AML-193 (cell line): ENCODE measurements at places on chromosomes 3 and 15.

DNA sequence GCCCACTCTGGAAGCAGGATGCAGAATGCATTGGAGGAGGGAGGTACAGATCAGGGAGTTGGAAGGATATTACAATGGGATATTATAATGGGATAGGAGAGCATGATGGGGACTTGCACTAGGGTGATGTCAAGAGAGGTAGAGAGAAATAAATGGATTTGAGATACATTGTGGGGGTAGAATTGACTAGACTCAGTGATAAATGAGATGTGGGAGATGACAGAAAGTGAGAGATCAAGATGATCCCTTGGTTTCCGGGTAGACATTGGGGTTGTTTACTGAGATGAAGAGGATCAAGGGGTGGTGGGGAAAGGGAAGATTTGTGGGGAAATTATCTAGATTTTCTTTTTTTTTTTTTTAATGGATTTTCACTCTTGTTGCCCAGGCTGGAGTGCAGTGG, 42.7 kb downstream of the BFSP2 start:
- DNase-seq: no peak

GRCh38 chr15:47725906-47726305, 8.6 kb downstream of the SEMA6D start:
- DNase-seq: no peak

DNA sequence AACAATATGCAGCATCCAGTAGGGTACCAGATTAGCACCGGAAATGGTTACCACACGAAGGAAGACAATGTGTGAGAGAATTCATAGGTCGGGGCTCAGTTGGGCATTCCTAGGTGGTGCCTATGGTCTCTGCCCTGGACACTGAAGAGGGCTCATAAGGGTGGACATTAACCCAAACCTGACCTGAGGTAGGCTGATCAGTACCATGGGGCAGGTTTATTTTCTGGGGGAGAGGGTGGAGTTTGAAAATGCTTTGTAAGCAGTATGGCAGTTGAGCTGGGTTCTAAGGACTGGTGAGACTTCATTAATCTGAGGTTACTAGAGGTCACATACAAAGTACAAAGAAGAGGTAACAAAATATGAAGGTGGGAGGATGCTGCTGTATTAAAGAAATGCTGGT, 68.4 kb downstream of the RPL22L1 start:
- DNase-seq: no peak

- DNase-seq: no peak
These were observed 60.8 kb downstream of the RIOX2 start for GRCh38 chr3:97911459-97911858.

- DNase-seq: no peak
These were observed 6.8 kb downstream of the EDEM1 start for GRCh38 chr3:5194341-5194740.

DNA sequence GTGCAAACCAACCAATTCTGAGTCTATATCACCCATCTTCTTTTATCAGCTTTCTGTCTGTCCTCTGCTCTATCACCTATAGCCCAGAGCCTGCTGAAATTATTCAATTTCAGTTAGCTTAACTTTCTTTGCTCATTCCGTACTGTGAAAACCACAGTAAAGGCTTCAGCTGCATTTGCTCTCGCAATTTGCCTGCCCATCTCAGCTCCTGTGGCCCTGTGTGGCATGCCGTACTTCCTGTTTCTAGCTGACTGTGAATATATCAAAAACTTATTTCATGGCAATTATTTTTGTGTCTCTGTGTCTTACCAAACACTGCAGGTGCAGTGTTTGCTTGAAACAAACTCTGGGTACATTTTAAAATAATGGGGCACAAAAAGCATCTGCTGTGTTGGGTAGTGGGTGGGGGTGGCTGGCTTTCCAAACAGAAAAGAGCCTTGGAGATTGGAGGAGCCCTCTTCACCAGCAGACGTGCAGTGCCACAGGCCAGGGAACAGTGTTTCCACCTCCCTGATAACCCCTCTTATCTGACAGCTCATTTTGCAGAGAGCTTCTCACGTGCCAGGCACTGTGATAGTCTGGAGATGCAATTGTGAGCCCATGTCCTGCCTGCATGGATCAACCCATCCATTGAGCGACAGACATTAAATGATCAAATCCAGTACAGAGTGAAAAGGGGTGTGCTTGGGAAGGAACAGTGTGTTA, 45.2 kb downstream of the GASK1A start:
- DNase-seq: peak; percentile 53

DNA sequence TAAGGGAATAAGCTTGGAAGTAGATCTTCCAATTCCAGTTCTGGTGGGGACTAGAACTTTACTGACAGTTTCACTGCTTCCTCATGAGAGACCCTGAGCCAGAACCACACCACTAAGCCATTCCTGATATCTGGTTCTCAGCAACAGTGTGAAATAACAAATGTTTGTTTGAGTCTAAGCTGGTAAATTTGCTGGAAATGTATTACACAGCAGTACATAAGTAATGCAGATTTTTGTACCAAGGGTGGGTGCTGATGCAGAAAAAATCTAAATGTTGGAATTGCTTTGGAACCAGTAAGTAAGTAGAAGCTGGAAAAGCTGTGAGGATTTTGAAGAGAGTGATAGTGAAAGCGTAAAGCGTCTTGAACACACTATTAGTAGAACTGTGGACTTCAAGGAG, 14.4 kb upstream of the AKAP13 start:
- DNase-seq: no peak

DNA sequence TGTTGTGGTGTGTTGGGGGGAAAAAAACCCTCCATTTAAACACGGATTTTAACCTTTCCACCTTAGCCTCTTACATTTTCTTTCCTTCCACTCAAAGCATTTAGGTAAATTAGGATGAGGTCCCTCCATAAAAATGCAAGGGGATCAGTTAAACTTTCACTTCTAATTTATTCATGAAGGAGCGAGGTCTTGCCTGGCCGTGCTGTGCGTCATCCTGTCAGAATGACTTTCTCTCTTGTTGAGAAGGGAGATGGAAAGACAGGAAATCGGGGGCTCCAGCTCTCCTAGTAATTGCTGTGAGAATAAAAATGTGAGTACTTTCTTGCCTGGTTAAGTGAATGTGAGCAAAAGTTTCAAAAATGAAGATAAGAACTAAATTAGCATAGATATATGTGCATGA, 962.3 kb upstream of the NR2F2 start:
- DNase-seq: no peak

DNA sequence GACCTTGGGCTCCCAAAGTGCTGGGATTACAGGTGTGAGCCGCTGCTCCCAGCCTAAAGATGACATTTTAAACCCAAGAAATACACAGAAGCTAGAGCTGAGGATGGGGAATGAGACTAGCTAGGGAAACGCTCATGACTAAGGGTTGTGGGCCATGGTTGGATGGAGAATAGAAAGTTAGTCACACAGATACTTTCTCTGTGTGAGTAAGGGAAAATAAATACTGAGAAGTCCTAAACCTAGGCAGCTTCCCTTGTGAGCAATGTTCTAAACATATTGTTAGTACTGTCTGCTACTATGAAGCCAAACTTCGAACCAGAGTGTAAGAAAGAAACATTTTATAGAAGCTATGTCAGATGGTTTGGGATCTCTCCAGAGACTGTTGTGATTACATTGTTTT, 304.8 kb upstream of the STAC start:
- DNase-seq: no peak

DNA sequence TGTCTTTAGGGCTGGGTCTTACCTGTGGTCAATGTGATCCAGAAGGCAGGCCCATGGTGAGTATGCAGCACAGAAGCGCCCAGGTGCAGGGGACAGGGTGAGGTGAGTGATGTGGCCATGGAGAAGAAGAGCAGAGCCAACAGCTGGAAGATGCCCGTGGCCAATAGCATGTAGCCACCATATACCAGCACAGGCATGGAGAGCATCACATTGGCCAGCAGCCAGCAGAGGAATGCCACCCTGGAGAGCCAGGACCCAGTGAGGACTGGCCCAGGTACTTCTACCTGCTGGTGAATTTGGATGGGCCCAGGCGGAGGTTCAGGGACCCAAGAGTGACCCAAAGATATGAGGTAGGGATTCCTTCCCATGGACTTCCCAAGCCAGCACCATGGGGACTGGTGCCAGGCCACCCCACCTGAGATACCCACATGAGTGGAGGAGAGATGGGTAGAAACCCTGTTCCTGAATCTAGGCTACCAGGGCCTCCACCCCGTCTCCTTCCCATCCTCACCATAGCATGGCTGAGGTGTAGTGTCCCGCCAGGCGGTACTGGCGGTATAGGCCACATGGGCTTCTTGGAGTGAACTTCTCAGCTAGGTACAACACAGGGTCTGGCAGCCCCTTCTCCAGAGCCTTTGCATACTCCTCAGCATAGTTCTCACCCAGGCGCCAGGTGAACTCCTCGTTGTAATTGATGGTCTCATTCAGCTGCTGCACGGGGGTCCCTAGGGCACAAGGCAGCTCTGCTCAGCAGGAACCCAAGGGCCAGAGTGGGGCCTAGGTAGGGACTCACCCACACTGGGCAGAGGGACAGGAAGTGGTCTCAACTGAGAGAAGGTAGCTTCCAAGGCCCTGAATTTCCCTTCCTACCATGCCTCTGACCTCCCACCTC, 6.2 kb downstream of the DUOXA2 start:
- no peak for DNase-seq

- DNase-seq: no peak
These were observed at the start of the genes FOXL2 and FOXL2NB for GRCh38 chr3:138946663-138947494. TSS of gene FOXL2 (minus strand) at chr3:138947137. CDS start at chr3:138946722, 415 bp downstream. TSS of gene FOXL2NB (plus strand) at chr3:138947217. CDS start at chr3:138947365, 148 bp downstream.

DNA sequence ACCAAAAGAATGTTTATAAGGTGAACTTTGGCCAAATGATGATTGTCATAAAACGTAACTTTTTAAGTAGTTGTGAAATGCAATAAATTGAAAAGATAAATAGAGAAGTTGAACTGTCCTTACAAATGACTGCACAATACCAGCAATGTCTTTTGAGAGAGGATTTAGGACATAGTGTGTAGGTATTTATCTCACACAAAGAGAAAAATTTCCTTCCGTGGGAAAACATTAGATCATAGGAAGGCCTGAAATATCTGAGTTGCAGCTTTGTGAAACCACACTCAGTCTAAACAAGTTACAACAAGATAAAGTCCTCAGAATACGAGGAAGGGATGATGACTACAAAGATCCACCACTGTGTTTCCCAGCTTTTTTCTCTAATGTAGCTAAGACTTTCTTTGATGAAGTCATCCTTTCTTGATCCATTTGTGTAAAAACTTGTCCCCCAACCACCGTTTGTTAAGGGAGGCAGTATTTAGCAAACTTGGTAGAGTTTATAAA, 16.0 kb downstream of the ROBO2 start:
- no peak for DNase-seq

- DNase-seq: no peak
These were observed 28.4 kb downstream of the SRPRB start for GRCh38 chr3:133833880-133834620.

DNA sequence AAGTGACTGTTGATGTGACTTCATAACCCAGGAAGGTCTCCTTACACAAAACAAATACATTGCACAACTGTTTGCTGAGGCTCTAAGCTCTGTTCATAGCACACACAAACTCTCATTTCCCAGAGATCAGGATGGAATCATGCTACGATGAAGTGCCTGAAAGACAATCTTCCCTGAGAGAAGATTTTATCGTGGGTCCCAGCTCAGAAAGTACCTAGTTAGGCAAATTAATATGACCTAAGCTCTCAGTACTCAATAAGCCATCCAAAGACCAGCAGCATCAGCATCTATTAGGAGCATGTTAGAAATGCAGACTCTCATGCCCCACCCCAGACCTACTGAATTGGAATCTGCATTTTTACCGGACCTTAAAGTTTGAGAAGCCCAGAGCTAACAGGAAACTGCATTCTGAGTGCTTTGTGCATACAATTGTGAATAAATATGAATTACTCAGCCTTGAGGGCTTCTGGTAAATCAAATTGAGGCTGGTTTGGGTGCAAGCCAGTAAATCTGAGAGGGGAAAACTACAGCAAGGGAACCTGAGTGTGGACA, 161.5 kb upstream of the C2CD4B start:
- no peak for DNase-seq

DNA sequence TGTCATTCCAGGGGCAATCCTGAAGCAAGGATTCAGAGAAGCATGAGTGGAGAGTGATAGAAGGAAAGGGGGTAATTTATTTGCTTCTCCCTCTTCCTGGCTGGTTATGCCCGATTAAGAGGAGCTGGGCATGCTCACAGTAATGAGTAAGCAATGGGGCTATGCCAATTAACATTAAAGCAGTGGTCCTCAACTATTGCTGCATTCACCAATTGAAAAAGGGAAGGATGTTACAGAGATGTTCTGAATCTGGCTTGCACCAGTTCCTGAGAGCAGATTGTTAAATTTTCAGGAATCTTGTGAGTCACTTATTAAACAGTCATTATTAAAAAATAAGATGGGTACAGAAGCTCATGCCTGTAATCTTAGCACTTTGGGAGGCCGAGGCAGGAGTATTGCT, 85.9 kb upstream of the ZBTB20 start:
- DNase-seq: no peak

- no peak for DNase-seq
These were observed 46.9 kb upstream of the SLC7A14 start for GRCh38 chr3:170632780-170633179.

- DNase-seq: no peak
These were observed 471 bp downstream of the NKIRAS1 start for GRCh38 chr3:23916152-23916885.

GRCh38 chr3:11544412-11545181, 99.1 kb downstream of the VGLL4 start:
- peak; percentile 7 for DNase-seq

DNA sequence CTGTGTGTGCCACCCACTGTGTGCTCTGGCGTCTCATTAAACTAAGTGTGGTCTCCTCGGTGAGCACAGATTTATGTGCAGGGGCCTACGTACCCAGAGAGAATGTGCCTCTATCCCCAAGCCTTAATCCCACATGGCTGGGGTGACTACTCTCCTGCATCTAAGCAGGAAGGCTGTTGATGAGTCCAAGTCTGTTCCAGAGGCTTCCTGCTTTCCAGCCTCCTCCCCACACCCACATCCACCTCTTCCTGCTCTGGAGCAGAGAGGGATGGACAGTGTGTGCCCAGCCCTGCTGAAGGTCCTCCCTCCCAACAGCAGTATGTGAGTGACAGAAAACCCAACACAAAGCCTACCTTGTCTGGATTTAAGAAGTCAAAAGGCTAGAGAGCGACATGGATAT, 38.8 kb upstream of the BCL2L10 start:
- no peak for DNase-seq

DNA sequence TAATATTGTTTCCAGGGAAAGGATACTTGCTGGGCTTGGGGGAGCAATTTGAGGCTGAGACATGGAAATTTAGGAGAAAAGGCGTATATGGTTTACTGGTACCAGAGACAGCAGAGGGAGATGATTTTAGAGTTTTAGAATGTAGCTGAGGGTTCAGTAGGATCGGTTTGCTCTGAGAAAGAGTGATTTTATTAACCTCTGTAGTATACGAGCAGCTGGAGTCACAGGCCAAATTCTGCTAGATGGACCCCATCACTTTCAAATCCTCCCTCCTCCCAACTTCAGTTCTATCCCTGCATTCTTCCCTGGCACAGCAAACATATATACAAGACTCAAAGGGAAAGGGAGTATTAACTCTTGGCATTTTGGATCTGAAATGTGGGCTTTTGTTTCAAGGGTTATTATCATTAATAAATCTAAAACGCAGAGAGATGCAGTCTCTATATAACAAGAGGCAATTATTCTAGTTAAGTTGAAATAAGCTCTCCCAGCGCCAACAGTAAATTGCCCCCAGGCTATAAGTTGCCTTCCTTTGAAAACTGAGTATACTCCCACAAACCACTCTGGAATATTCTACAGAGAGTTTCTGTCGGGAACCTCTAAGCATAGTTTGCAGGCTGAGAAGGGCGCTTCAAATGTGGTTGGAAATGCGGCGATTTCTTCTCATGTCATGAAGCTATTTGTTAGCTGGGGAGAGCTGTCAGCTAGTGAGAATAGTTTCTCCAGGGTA, 5.4 kb downstream of the CRABP1 start:
- no peak for DNase-seq
